ENCODE measurements at places on chromosomes 13 and 19. TPM values are rescaled to one million over a fixed set of nuclear protein-coding genes. Genes with fewer than 3 reads are reported as not detected.

GRCh38 chr13:78958006-78958405, 299.1 kb upstream of the OBI1 start:
- no peak overlapping the region for H3K27ac ChIP-seq
- DNase-seq = no peak
- no peaks in the 10 kb centered on the region for H3K36me3 ChIP-seq
- peaks cover 2% of the 10 kb centered on the region for H3K27me3 ChIP-seq

DNA sequence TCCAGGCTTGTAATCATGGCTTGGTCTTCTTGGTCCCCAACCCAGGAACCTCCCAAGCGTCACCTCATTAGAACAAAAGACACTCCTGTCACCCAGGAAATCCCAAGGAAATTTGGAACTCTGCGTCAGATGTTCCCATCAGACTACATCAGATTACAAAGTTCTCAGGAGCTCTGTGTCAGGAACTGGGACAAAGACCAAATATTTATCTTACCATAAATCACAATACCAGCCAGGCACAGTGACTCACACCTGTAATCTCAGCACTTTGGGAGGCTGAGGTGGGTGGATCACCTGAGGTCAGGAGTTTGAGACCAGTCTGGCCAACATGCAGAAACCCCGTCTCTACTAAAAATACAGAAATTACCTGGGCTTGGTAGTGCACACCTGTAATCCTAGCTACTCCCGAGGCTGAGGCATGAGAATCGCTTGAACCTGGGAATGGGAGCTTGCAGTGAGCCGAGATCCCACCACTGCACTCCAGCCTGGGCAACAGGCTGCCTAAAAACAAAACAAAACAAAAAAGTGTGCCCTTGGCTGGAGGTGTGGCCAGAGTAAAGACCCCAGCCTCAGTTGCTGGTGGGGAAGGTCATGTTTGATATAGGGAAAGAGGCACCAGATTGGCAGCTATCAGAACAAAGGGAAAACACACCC, 16.7 kb upstream of the CCDC124 start:
- DNase-seq = no peak
- no peak overlapping the region for H3K4me3 ChIP-seq
- no peaks in the 10 kb centered on the region for H3K36me3 ChIP-seq
- H3K27me3 ChIP-seq = peaks cover 2% of the 10 kb centered on the region
- no peak overlapping the region for H3K27ac ChIP-seq

GRCh38 chr19:2236064-2236313, 140 bp downstream of the PLEKHJ1 start:
- H3K27me3 ChIP-seq = no peaks in the 10 kb centered on the region
- peak overlapping the region; percentile 96 for H3K27ac ChIP-seq
- DNase-seq = no peak
- H3K36me3 ChIP-seq = peaks cover 48% of the 10 kb centered on the region
- H3K4me1 ChIP-seq = peaks cover 63% of the 10 kb centered on the region
- peak overlapping the region; percentile 94 for H3K4me3 ChIP-seq

DNA sequence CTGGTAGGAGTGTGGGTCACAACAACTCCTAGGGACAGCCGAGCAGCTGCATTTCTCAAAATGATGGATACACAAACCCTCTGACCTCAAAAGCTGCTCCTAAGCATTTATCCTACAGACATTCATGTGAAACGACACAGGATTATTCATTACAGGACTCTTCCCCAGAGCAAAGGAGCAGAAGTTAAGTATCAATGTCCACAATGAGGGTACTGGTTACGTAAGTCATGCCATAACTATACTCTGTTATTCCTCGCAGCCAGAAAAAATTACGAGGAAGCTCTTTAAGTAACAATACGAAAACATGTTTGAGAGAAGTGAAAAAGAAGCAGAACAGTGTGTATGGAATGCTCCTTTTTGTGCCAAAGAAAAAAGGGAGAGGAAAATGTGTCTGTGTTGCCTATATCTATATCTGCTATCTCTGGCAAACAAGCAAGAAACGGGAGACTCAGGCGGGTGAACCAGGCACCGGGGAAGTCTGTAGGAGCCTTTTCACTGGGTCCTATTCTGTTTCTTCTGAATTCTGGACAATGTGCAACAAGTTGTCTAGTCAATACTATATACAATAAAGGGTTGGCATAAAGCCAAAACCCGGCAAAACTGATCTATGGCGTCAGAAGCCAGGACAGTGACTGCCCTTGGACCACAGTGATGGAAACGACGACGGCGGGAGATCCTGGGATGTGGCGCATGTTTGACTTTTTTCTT, 1.3 kb downstream of the ISOC2 start:
- no peak for DNase-seq
- no peaks in the 10 kb centered on the region for H3K36me3 ChIP-seq
- peaks cover 23% of the 10 kb centered on the region for H3K4me1 ChIP-seq
- no peaks in the 10 kb centered on the region for H3K27me3 ChIP-seq

- H3K27ac ChIP-seq = no peak overlapping the region
- H3K4me3 ChIP-seq = no peak overlapping the region
- H3K4me1 ChIP-seq = no peaks in the 10 kb centered on the region
- DNase-seq = no peak
- no peaks in the 10 kb centered on the region for H3K27me3 ChIP-seq
These were observed 374.5 kb upstream of the NBEA start for GRCh38 chr13:34567597-34567996.

GRCh38 chr19:28577233-28577632, 635.7 kb downstream of the UQCRFS1 start:
- no peak overlapping the region for H3K4me3 ChIP-seq
- no peaks in the 10 kb centered on the region for H3K27me3 ChIP-seq
- no peak overlapping the region for H3K27ac ChIP-seq
- H3K4me1 ChIP-seq = no peaks in the 10 kb centered on the region
- DNase-seq = no peak
- H3K36me3 ChIP-seq = no peaks in the 10 kb centered on the region

DNA sequence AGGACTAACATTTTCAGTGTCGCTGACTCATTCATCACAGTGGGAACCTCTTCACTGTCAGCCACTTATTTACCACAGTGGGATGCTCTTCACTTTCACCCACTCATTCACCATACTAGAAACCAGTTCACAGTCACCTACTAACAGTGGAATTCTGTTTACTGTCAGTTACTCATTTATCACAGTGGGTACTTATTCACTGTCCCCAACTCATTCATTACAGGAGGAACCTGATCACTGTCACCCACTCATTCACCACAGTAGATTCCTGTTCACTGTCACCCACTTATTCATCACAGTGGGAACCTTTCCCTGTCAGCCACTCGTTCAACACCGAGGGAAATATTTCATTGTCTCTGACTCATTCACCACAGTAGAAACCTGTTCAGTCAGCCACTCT, 10.1 kb upstream of the ZNF85 start:
- no peaks in the 10 kb centered on the region for H3K27me3 ChIP-seq
- no peak overlapping the region for H3K4me3 ChIP-seq
- peaks cover 47% of the 10 kb centered on the region for H3K36me3 ChIP-seq
- no peak for DNase-seq

DNA sequence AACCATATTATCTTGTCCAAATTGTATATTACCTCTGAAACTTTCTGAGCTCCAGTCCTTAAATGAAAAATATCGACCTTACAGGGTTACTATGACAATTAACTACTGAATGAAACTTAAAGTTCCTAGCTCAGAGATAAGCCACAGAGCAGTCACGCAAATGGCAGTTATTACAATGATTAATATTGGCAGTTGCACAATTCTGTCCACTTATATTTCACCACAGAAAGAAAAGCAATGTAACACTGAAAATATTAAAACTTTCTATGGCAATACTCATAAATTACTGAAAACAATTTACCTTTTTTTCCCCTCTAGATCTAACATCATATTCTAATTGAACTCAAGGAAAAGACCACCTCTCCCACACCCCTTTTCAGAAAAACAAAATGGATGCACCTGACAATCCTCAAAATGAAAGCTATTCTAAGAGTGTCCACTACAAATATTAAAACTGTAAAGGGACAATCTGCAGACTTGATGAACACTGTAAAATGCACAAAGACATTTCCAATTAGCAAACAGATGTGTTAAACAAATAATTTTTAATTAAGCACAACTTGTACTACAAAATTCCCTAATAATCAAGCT, 14.6 kb downstream of the LNX2 start:
- H3K27me3 ChIP-seq = no peaks in the 10 kb centered on the region
- no peak for DNase-seq
- peaks cover 6% of the 10 kb centered on the region for H3K4me1 ChIP-seq
- no peak overlapping the region for H3K4me3 ChIP-seq
- no peak overlapping the region for H3K27ac ChIP-seq
- no peaks in the 10 kb centered on the region for H3K36me3 ChIP-seq

DNA sequence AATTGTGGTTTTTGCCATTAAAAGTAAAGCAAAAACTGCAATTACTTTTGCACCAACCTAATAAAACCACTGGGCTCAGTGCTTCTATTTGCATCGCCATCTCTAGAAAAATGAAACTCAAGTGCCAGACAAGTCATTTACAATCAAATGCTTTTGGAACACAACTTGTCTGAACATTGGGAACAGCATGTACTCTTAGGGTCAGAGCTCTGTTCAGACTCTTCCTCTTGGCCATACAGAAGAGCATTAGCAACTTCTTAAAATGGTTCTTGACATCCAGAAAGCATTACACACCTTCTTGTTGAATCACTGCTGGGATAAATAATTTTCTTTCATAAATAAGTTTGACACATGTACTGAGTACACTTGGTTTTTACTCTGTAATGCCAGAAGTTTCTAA, 272.5 kb downstream of the DCLK1 start:
- DNase-seq = no peak
- H3K4me3 ChIP-seq = no peak overlapping the region
- no peaks in the 10 kb centered on the region for H3K4me1 ChIP-seq
- no peak overlapping the region for H3K27ac ChIP-seq
- no peaks in the 10 kb centered on the region for H3K36me3 ChIP-seq

- H3K4me1 ChIP-seq = no peaks in the 10 kb centered on the region
- H3K4me3 ChIP-seq = no peak overlapping the region
- no peaks in the 10 kb centered on the region for H3K36me3 ChIP-seq
- DNase-seq = no peak
These were observed 35.1 kb downstream of the TMEM161A start for GRCh38 chr19:19103167-19103566.

GRCh38 chr13:73492811-73493210, 434.0 kb downstream of the KLF5 start:
- no peaks in the 10 kb centered on the region for H3K27me3 ChIP-seq
- no peaks in the 10 kb centered on the region for H3K36me3 ChIP-seq
- H3K27ac ChIP-seq = no peak overlapping the region

DNA sequence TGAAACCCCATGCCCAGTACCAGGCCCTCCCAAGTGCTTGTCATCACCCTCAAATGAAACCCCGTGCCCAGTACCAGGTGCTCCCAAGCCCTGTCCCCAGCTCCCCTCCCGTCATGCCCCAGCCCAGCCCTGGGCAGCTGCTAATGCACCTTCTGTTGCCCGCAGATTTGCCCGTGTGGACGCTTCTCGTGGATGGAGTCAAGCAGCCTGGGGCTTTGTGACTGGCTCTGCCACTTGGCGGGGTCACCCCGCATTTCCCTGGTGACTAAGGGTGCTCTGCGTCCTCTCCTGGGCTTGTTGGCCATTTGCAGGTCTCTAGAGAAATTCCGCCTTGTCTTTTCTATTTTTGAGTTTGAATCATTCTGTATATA, 82.7 kb downstream of the ATP11A start:
- H3K4me1 ChIP-seq = peaks cover 14% of the 10 kb centered on the region
- no peaks in the 10 kb centered on the region for H3K27me3 ChIP-seq
- H3K4me3 ChIP-seq = no peak overlapping the region
- no peak for DNase-seq

DNA sequence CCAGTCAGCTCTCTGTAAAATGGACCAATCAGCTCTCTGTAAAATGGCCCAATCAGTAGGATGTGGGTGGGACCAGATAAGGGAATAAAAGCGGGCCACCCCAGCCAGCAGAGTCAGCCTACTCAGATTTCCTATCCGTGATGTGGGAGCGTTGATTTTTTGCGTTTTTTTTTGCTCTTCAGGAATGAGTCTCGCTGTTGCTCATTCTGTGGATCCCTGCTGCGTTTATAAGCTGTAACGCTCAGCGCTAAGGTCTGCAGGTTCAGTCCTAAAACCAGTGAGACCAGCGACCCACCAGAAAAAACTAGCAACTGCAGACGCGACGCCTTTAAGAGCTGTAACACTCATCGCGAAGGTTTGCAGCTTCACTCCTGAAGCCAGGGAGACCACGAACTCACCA, 435.7 kb downstream of the SLITRK6 start:
- H3K4me3 ChIP-seq = no peak overlapping the region
- H3K36me3 ChIP-seq = no peaks in the 10 kb centered on the region
- H3K4me1 ChIP-seq = no peaks in the 10 kb centered on the region
- H3K27ac ChIP-seq = no peak overlapping the region
- no peak for DNase-seq

DNA sequence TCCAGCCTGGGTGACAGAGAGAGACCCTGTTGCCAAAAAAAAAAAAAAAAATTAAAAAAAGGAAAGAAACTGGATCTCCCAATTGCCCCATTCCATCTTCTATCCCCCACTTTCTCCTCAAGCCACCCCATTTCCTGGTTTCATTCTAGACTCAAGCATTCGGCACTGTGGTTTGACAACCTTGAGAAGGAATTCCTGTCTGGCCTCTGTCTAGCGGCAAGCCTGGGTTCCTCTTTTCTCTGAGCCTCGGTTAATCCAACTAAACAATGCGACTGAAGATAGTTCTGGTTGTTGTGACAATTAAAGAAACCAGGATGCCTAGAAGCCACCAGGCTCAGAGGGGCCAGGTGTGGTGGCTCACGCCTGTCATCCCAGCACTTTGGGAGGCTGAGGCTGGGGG, 3.3 kb upstream of the C3 start:
- DNase-seq = no peak
- no peak overlapping the region for H3K4me3 ChIP-seq
- H3K36me3 ChIP-seq = no peaks in the 10 kb centered on the region
- no peak overlapping the region for H3K27ac ChIP-seq
- peaks cover 2% of the 10 kb centered on the region for H3K27me3 ChIP-seq
- H3K4me1 ChIP-seq = peaks cover 29% of the 10 kb centered on the region

DNA sequence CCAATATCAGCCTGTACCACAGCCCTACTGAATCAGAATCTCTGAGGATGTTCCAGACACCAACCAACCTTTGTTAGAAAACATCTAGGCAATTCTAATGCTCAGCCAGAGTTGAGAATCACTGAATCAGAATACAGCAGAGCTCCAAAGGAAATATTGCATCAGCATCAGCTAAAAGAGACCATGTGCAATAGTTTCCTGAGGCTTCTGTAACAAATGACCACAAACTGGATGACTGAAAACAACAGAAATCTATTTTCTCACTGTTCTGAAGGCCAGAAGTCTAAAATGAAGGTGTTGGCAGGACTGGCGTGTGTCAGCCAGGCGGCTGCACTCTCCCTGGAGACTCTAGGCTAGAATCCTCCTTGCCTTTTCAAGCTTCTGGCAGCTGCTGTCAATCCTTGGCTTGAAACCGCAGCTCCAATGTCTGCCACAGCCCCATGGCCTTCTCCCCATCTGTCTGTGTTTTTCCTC, 1.2 kb upstream of the DCT start:
- no peak overlapping the region for H3K4me3 ChIP-seq
- no peak for DNase-seq
- peaks cover 2% of the 10 kb centered on the region for H3K4me1 ChIP-seq
- no peaks in the 10 kb centered on the region for H3K27me3 ChIP-seq
- no peak overlapping the region for H3K27ac ChIP-seq
- H3K36me3 ChIP-seq = no peaks in the 10 kb centered on the region

The GRK1 gene
- total RNA-seq = not detected

The CRTC1 gene
- 5.3 TPM for total RNA-seq

The PPP1R37 gene
- 16.3 TPM for total RNA-seq

The ZBTB32 gene
- 94.8 TPM for total RNA-seq

The AKT2 gene
- 150 TPM for total RNA-seq

Data from activated CD4-positive, alpha-beta memory T cell treated with anti-CD3 and anti-CD28 coated beads, Interleukin-2, amount 10 ng/mL, durations not matched to agents 7 days and 5 days (primary cell).